ENCODE measurements at places on chromosomes 6 and 20.

DNA sequence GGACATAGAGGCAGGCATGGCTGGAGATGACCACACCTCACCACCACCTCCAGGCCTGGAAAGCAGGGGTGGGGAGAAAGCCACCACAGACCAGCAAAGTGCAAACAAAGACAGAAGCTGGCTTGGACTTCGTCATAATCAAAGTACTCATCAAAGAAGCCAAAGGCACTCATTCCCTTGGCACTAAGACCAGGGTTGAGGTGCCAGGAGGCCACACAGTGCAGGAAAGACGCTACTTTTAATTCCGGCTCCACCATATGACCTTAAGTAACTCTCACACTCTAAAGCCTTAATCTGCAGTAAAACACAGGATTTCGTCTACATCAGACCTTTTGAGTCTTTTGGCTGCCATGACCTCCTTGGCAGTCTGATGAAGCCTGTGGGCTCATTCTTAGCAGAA, 123.1 kb downstream of the HIVEP2 start:
- DNase-seq: no peak

DNA sequence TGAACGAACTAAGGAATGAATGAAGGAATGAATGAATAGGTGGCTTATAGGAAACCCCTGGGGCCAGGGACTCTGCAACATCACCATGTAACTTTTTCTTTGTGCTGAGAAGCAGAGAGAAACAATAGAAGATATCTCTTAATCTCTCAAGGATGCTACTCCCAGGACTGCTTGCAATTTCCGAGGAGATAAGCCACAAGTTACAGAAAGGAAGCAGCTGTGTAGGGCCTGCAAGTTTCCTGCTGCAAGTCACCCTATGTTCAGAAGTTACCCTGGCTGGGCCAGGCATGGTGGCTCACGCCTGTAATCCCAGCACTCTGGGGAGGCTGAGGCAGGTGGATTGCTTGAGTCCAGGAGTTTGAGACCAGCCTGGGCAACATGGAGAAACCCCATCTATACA, 7.3 kb upstream of the MAVS start:
- DNase-seq: no peak

- DNase-seq: no peak
These were observed 94.9 kb upstream of the CEP85L start for GRCh38 chr6:118746145-118746824.

DNA sequence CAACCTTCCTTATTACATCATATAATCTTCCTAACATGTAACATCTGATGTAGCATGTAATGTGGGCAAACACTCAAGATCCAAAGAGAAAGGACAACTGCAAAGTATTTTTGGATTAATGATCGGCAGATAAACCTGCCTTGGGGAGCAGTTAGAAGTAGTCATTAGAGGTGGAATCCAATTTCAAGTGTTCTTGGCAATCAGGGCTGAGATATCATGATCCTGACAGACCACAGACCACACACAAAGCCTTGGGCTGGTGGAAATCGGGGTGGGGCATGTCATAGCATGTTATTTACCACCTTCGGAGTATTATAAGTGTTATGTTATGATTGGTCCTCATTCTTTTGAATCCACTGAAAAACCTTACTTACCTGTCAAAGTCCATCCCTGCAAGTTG, 16.3 kb downstream of the NCOA5 start:
- DNase-seq: no peak

GRCh38 chr6:53654745-53655240, 10.8 kb downstream of the KLHL31 start:
- DNase-seq: no peak

GRCh38 chr6:151681433-151682059, 125.9 kb upstream of the ESR1 start:
- DNase-seq: no peak

DNA sequence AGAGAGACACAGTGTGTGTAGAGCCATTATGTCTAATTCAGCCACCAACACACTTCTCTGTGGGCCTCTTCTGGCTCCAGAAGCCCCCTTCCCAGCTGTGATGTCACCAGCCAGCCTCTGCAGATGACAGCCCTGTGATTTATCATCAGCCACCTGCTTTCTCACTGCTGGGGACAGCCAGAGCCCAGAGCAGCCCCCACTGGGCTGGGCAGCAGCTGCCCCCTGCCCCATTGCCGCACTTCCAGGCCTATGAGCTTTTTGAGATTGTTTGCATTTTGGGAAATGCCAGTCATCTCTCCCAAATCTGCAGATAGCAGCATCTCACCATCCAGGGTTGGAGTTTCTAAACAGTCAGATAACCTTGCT, 21.9 kb upstream of the STX16 start:
- DNase-seq: no peak

DNA sequence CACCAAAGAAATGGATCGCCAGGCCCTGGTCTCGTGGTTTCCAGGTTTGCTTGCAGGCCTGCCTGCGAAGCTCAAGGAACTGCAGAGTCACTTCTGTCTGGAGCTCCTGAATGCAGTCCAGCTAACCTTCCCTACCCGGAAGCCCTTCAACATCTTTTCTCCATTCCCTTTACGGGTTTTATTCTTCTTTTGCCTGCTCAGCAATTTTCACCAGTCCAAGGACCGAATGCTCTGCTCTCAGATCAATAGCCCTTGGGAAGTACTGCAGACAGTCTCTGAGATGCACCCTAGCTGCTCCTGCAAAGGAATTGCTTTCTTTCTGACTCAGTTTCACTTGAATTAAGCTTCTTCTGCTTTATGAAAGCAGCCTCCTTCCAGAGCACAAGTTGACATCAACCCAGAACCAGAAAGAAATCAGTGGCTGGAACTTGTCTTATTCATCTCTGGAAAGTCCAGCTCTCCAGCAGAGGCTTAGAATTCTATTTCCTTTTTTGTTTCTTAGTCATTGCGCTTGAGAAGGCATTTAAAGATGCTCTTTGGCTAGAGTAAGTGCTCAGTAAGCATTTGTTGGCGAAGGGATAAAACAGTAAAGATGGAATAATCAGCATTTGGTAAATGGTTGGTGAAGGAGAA, 18.7 kb upstream of the YWHAB start:
- no peak for DNase-seq

- no peak for DNase-seq
These were observed 33.4 kb downstream of the STK35 start for GRCh38 chr20:2135013-2135412.

DNA sequence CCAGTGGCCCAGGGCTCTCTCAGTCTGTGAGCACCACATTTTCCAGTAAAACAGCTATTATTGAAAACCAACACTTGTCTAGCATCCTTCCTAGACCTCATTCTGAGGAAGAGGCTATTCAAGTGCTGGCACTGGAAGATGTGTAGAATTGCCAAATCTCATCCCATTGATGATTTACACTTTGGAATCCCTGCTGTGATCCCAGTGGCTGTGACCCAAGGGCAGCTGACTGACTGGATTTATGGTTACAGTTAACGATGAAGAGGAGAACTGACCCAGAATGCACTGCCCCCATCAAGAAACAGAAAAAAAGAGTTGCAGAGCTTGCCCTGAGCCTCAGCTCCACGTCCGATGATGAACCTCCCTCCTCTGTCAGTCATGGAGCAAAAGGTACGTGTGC, 2.4 kb downstream of the CMTR1 start:
- DNase-seq: no peak

GRCh38 chr20:52432740-52433139, 241.2 kb upstream of the ZFP64 start:
- no peak for DNase-seq

Data from stimulated activated CD4-positive, alpha-beta T cell treated with anti-CD3 and anti-CD28 coated beads, Interleukin-1b, Interleukin-23, amount 100 ng/mL, for 24 hours (primary cell).